CD4-positive, alpha-beta T cell (primary cell): ENCODE measurements at places on chromosomes 6 and 20. TPM values are rescaled to one million over a fixed set of nuclear protein-coding genes. Genes with fewer than 3 reads are reported as not detected.

Gene DNPH1
- 30.6 TPM for total RNA-seq

Gene GNRH2
- total RNA-seq, result not detected

Gene TSPYL4
- 35.9 TPM for total RNA-seq

Gene ZNF341
- 2.7 TPM for total RNA-seq

Gene PLN
- not detected for total RNA-seq

Gene RCAN2
- total RNA-seq, result not detected

Gene MAP7
- 0.45 TPM for total RNA-seq

Gene EPB41L1
- 0.19 TPM for total RNA-seq

Gene HLA-E
- total RNA-seq, result 1,173 TPM

Gene CCNC
- 40.5 TPM for total RNA-seq

- H3K36me3 ChIP-seq, result no peaks in the 10 kb centered on the region
- no peaks in the 10 kb centered on the region for H3K27me3 ChIP-seq
- H3K4me1 ChIP-seq, result no peaks in the 10 kb centered on the region
- H3K27ac ChIP-seq, result no peak overlapping the region
- no peak for DNase-seq
These were observed 655.2 kb downstream of the HDGFL1 start for GRCh38 chr6:23224540-23224939.

DNA sequence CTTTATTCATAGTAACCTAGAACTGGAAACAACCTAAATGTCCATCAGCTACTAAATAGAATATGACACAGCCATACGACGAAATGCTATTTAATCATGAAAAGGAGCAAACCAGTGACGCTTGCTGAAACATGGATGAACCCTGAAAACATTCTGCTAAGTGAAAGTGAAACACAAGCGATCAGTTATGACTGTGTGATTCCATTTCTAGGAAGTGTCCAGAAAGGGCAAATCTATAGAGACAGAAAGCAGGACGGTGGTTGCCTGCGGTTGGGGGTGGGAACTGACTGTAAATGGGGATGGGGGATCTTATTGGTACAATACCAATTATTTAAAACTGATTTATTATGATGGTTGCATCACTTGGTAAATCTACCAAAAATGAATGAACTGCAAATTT, 126.8 kb downstream of the IPCEF1 start:
- peaks cover 23% of the 10 kb centered on the region for H3K36me3 ChIP-seq
- H3K27me3 ChIP-seq, result no peaks in the 10 kb centered on the region
- no peak overlapping the region for H3K27ac ChIP-seq
- peaks cover 39% of the 10 kb centered on the region for H3K4me1 ChIP-seq
- peak; percentile 67 for DNase-seq

- H3K27ac ChIP-seq, result no peak overlapping the region
- DNase-seq, result no peak
These were observed 17.6 kb downstream of the GHRH start for GRCh38 chr20:37243937-37244571.

- no peaks in the 10 kb centered on the region for H3K27me3 ChIP-seq
- H3K36me3 ChIP-seq, result no peaks in the 10 kb centered on the region
- no peaks in the 10 kb centered on the region for H3K4me1 ChIP-seq
- H3K27ac ChIP-seq, result no peak overlapping the region
- no peak overlapping the region for H3K4me3 ChIP-seq
These were observed 229.3 kb downstream of the SYNDIG1 start for GRCh38 chr20:24698706-24699206.

GRCh38 chr20:34940081-34940481, 15.5 kb downstream of the GSS start:
- H3K4me1 ChIP-seq, result no peaks in the 10 kb centered on the region
- H3K27me3 ChIP-seq, result no peaks in the 10 kb centered on the region
- no peak overlapping the region for H3K27ac ChIP-seq
- no peak for DNase-seq

DNA sequence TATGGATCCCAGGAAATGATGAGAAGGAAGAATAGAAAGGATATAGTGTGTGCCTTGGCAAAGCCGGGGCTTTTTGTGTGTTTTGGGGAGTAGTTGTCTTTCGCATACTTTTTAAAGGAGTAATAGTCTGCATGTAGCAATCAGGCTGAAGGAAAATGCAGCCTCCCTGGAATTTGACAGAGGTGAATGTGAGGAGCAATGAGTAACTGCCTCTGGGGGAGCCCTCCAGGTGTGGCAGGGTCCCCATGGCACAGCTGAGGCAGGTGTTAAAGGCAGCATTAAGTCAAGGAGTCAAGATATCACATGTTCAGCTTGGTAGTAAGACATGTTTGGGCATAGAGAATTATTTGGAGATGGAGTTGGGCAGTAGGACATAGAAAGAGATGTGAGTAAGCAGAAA, 203.1 kb downstream of the C6orf118 start:
- H3K4me3 ChIP-seq, result no peak overlapping the region
- no peaks in the 10 kb centered on the region for H3K4me1 ChIP-seq
- no peaks in the 10 kb centered on the region for H3K36me3 ChIP-seq
- H3K27ac ChIP-seq, result no peak overlapping the region

DNA sequence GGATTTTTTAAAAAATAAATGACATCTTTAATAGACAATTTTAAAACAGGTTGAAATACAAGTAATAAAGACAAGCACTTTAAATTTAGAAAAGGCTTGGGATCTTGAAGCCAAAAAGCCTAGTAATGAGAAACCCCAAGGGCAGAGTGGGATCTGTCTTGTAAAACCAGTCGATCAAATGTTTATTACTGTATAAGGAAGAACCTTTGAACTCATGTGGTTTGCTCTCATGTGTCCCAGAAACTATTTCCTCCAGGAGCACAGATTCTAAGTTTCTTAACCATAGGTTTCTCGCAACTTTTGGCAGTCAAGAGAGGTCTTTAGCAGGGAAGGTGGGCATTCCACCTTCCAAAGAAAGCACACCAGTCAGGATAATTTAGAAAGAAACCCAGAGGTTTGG, 541.7 kb upstream of the BTBD3 start:
- no peak for DNase-seq
- H3K4me3 ChIP-seq, result no peak overlapping the region
- H3K4me1 ChIP-seq, result no peaks in the 10 kb centered on the region
- H3K36me3 ChIP-seq, result no peaks in the 10 kb centered on the region
- H3K27me3 ChIP-seq, result no peaks in the 10 kb centered on the region

DNA sequence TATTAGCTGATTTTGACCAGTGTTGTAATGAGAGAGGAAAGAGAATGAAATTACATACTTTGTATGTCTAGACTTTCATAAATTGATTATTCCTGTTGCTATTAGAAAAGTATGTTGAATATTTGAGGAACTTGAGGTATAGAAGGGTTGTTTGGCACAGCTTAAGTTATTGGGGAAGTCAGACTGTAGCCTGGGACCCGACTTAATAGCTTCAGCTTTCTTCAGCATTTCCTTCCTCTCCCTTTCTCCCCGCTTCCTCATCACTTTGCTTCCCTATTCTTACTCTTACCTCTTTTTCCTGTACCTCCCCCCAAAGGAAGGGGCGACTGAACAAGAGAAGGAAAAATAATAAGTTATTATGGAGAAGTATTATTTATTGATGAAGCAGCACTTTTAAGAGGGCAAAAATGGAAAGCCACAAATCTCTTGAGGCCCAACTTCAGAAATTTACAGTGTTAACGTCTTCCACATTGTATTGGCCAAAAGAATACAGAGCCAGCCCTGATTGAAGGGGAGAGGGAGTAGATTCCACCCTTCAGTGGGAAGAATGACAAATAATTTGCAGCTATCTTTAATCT, 7.4 kb downstream of the SENP6 start:
- peaks cover 4% of the 10 kb centered on the region for H3K36me3 ChIP-seq
- no peak for DNase-seq
- H3K4me3 ChIP-seq, result no peak overlapping the region
- H3K4me1 ChIP-seq, result peaks cover 44% of the 10 kb centered on the region

- peaks cover 5% of the 10 kb centered on the region for H3K27me3 ChIP-seq
- H3K27ac ChIP-seq, result no peak overlapping the region
- H3K4me1 ChIP-seq, result no peaks in the 10 kb centered on the region
- H3K4me3 ChIP-seq, result no peak overlapping the region
- no peaks in the 10 kb centered on the region for H3K36me3 ChIP-seq
These were observed 305 bp downstream of the IL17A start for GRCh38 chr6:52186480-52186879.

DNA sequence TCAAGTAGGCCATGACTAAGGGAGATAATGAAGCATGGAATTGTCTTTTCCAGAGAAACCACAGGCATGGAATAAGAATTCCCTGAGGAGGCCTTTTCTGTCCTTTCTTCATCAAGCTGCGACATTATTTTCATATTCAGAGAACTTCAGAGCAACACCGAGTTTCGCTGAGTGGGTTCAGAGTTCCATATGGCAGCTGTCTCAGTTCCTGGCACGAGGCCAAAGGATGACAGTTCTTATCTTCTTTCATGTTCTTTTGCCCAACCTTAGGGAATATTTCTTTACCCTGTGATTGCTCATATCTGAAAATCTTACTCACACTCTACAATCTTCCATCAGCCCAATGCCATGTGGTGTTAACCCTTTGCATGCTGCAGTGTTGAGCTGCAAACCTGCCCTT, 135.3 kb upstream of the BMP2 start:
- no peak overlapping the region for H3K4me3 ChIP-seq
- H3K36me3 ChIP-seq, result no peaks in the 10 kb centered on the region
- no peak for DNase-seq
- no peak overlapping the region for H3K27ac ChIP-seq
- no peaks in the 10 kb centered on the region for H3K27me3 ChIP-seq

DNA sequence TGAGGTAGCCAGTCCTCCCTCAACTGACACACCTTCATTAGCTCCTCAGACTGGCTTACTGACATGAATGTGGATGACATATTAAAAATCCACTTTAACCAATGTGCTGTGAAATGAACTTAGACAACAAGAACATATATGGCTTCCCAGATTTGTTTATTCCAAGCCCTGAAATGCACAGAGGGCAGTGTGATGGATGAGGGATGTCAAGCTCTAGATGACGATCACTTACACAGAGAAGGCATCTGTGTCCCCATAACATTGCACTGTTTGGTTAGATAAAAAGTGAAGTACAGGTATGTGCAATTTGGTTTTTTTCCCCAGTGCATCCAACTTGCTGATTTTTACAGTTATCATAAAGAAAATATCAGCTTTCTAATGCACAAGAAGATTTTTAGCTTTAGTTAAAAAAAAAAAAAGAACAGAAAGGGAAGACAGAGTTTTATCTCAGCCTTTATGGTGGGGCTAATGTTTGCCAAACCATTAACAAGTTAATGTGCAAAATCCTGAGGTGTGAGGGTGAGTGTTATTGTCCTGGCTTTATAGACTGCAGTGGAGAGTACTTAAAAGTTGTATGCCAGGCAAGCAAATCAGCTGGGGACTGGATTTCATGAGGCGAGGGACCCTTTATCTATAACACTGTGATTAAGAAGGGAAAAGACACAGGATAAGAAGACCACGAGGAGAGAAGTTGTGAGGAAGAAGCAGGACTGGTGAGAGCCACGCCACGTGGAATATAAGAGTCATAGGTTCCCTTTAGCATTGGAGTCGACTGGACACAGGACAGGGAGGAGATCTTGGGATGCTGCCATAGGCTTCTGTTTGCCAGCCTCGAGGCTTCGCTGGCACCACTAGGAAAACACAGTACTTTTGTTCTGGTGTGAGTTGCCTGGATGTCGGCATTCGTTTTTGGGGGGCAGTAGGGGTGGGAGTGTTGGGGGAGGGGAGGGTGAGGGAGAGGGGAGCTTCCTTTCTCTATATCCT, 90.0 kb upstream of the BACH2 start:
- no peak overlapping the region for H3K27ac ChIP-seq
- DNase-seq, result no peak
- H3K4me3 ChIP-seq, result no peak overlapping the region
- H3K4me1 ChIP-seq, result peaks cover 4% of the 10 kb centered on the region

GRCh38 chr20:60512443-60512842, 554.2 kb downstream of the CDH26 start:
- no peaks in the 10 kb centered on the region for H3K36me3 ChIP-seq
- H3K27ac ChIP-seq, result no peak overlapping the region
- H3K27me3 ChIP-seq, result no peaks in the 10 kb centered on the region
- H3K4me1 ChIP-seq, result no peaks in the 10 kb centered on the region
- no peak overlapping the region for H3K4me3 ChIP-seq

DNA sequence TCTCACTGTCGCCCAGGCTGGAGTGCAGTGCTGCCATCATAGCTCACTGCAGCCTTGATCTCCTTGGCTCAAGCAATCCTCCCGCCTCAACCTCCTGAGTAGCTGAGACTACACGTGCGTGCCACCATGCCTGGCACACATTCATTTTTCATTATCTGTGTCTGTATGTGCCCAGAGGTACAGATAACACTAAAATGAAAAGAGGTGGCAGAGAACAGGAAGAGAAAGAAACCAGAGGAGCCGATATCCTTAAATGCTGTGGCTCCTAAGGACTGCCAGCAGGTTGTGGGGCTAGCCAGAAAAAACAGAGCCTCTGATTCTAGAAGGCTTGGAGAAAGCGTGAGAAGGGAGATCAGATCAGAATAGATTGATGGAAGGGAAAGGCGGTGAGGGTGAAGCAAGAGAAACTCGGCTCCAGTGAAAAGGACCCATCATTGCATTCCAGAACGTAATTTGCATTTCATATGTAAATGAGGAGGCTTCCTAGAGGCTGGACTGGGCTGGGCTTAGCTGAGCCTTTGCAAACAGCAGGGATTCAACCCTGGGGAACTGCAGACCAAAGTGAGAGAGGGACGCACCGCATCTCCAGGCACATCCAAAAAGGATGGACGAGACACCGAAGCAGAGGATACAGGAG, 64.2 kb downstream of the GCNT2 start:
- H3K27ac ChIP-seq, result no peak overlapping the region
- DNase-seq, result no peak
- H3K27me3 ChIP-seq, result no peaks in the 10 kb centered on the region

DNA sequence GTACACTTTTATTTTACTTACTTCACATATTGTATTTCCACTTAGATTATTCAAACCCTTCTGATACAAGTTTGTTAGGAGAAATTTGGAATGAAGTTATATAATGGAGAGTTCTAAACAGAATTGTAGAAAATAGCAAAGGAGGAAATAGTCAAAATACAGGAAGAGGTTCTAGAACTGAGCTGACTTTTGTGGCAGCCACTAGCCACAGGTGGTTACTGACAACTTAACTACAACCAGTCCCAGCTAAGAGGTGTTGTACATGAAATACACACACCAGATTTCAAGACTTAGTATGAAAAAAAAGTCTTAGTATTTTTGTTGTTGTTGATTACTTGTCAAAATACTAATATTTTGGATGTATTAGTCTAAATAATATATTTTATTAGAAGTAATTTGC, 727.4 kb upstream of the CITED2 start:
- no peak overlapping the region for H3K27ac ChIP-seq
- no peaks in the 10 kb centered on the region for H3K27me3 ChIP-seq
- H3K4me1 ChIP-seq, result no peaks in the 10 kb centered on the region
- H3K36me3 ChIP-seq, result no peaks in the 10 kb centered on the region
- no peak for DNase-seq
